ENCODE measurements at places on chromosomes 13 and 19. TPM values are rescaled to one million over a fixed set of nuclear protein-coding genes. Genes with fewer than 3 reads are reported as not detected.

ZNF439 gene
- 13.2 TPM for total RNA-seq

ZNF536 gene
- total RNA-seq = 0.25 TPM

ZNF836 gene
- 21.9 TPM for total RNA-seq

IL17D gene
- 0.44 TPM for total RNA-seq

FPR1 gene
- total RNA-seq = 16.6 TPM

PET100 gene
- total RNA-seq = 112 TPM

ZNF773 gene
- 12.1 TPM for total RNA-seq

VSTM2B gene
- total RNA-seq = not detected

FCER2 gene
- total RNA-seq = 1.0 TPM

C13orf42 gene
- not detected for total RNA-seq

GRCh38 chr13:32537580-32538142 is 934 bp downstream of the N4BP2L2 start:
- peak overlapping the region; percentile 100 for H3K4me3 ChIP-seq
- no peaks in the 10 kb centered on the region for H3K27me3 ChIP-seq
- H3K27ac ChIP-seq = peak overlapping the region; percentile 94
- peak; percentile 74 for DNase-seq
- peaks cover 4% of the 10 kb centered on the region for H3K4me1 ChIP-seq
- H3K36me3 ChIP-seq = peaks cover 11% of the 10 kb centered on the region

DNA sequence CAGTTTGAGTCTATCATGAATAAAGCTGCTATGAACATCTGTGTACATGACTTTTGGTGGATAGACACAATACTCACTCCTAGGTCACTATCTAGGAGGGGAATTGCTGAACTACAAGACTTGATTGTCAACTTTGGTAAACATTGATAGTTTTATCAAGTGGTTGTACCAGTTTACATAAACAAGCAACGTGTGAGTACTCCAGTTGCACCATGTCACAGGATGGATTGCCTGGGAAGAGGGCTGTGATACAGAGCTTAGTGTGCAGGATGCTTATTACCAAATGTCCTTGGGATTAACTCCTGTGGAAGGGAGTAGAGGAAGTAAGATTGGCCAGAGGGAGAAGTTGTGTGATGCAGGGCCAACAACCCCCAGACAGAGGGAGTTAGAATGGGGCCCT is 37.7 kb downstream of the RAP2A start:
- no peak overlapping the region for H3K4me3 ChIP-seq
- H3K27me3 ChIP-seq = no peaks in the 10 kb centered on the region

GRCh38 chr13:19685034-19685433 is 51.6 kb downstream of the MPHOSPH8 start:
- H3K4me1 ChIP-seq = peaks cover 4% of the 10 kb centered on the region
- H3K4me3 ChIP-seq = no peak overlapping the region
- peak; percentile 65 for DNase-seq
- no peaks in the 10 kb centered on the region for H3K27me3 ChIP-seq

GRCh38 chr19:41308450-41309179 is 1.4 kb upstream of the CCDC97 start:
- peak; percentile 94 for DNase-seq
- H3K36me3 ChIP-seq = peaks cover 39% of the 10 kb centered on the region
- peak overlapping the region; percentile 82 for H3K4me3 ChIP-seq
- peak overlapping the region; percentile 96 for H3K27ac ChIP-seq

GRCh38 chr19:33998739-33999345 is 173.5 kb upstream of the LSM14A start:
- no peaks in the 10 kb centered on the region for H3K27me3 ChIP-seq
- H3K4me3 ChIP-seq = no peak overlapping the region
- no peaks in the 10 kb centered on the region for H3K4me1 ChIP-seq
- H3K36me3 ChIP-seq = no peaks in the 10 kb centered on the region
- H3K27ac ChIP-seq = no peak overlapping the region

- DNase-seq = peak; percentile 84
- no peaks in the 10 kb centered on the region for H3K4me1 ChIP-seq
- H3K4me3 ChIP-seq = no peak overlapping the region
- H3K27ac ChIP-seq = no peak overlapping the region
- no peaks in the 10 kb centered on the region for H3K27me3 ChIP-seq
- H3K36me3 ChIP-seq = no peaks in the 10 kb centered on the region
Observed at GRCh38 chr13:97318532-97318931, 96.4 kb downstream of the MBNL2 start.

GRCh38 chr13:98801626-98802418 is 49.4 kb upstream of the SLC15A1 start:
- H3K4me1 ChIP-seq = no peaks in the 10 kb centered on the region
- DNase-seq = no peak
- peaks cover 6% of the 10 kb centered on the region for H3K36me3 ChIP-seq

- H3K4me3 ChIP-seq = no peak overlapping the region
- no peak for DNase-seq
- no peak overlapping the region for H3K27ac ChIP-seq
- no peaks in the 10 kb centered on the region for H3K27me3 ChIP-seq
- H3K36me3 ChIP-seq = no peaks in the 10 kb centered on the region
- H3K4me1 ChIP-seq = no peaks in the 10 kb centered on the region
Observed at GRCh38 chr19:46609511-46610412, 8.6 kb downstream of the CALM3 start.

GRCh38 chr19:34359954-34360315 is 5.1 kb upstream of the GPI start:
- peak overlapping the region; percentile 91 for H3K27ac ChIP-seq
- peak; percentile 62 for DNase-seq
- H3K4me3 ChIP-seq = peak overlapping the region; percentile 71
- H3K27me3 ChIP-seq = no peaks in the 10 kb centered on the region

DNA sequence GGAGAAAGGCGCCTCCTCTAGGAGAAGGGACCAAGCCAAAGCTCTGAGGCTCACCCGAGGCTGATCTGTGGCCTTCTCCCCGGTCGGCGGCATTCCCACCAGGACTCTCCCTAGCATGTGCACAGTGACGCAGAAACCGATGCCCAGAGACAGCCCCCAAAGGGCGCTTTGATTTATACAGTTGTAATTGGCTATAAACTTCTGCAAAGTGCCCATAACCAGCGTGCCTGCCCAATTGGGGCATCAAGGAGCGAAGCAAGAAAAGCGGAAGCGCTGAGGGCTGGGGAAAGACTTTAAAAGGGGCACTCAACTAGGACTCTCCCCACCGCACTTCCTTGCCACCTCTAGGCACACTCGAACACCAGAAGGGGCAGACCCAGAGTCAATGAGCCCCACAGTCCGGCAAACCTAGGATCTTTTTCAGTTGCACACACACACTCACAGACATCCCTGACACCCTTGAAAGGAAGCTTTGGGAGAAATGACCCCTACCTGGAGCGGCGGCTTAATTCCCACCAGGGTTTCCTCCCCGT is 1.8 kb downstream of the CDX2 start:
- peaks cover 76% of the 10 kb centered on the region for H3K27me3 ChIP-seq
- no peak for DNase-seq
- H3K36me3 ChIP-seq = no peaks in the 10 kb centered on the region

Data from kidney (tissue), 22 donors.